Lung (tissue), 17 donors: ENCODE measurements at places on chromosomes 2 and 18. TPM values are rescaled to one million over a fixed set of nuclear protein-coding genes. Genes with fewer than 3 reads are reported as not detected.

DNA sequence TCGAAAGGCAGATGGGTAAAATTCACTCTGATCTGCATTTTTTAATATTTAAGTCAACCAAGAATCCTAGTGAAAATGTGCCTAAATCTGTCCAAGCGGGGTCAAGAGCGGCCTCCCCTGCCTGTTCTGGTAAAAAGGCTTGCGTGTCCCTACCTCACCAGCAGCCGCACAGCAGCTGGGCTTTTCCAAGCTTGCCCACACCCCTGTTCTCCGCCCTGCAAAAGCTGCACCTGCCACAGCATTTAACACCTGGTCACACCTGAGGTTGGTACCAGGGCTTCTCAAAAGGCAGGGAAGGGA lies 25.8 kb upstream of the TMEM182 start:
- no peak for DNase-seq

Gene FAM161A
- polyA plus RNA-seq = 0.94 TPM

Gene ZSWIM2
- not detected for polyA plus RNA-seq

DNA sequence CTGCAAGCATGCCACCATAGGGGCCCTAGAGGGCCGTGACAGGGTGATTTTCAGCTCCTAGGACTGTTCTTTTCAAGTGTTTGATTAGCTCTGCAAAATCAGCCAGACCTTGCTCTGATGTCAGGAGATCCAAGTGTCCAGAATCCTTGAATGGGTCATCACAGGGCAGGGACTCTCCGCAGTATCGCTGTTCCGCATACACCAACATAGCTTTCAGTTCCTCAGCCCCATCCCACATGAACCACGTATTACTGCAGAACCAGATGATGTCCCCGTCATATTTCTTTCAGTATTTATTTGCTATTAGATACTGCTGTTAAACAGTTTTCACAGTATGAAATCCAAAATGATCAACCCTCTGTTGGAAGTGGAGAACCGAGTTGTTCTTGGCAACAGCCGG lies 46.6 kb upstream of the RFX8 start:
- no peak for DNase-seq

GRCh38 chr2:80071941-80072340 lies 232.6 kb downstream of the LRRTM1 start:
- DNase-seq = no peak

GRCh38 chr2:190571686-190572085 lies 37.2 kb upstream of the NEMP2 start:
- DNase-seq = no peak

Gene SERPINB3
- 29.0 TPM for polyA plus RNA-seq

Gene RFX8
- polyA plus RNA-seq = 0.14 TPM

DNA sequence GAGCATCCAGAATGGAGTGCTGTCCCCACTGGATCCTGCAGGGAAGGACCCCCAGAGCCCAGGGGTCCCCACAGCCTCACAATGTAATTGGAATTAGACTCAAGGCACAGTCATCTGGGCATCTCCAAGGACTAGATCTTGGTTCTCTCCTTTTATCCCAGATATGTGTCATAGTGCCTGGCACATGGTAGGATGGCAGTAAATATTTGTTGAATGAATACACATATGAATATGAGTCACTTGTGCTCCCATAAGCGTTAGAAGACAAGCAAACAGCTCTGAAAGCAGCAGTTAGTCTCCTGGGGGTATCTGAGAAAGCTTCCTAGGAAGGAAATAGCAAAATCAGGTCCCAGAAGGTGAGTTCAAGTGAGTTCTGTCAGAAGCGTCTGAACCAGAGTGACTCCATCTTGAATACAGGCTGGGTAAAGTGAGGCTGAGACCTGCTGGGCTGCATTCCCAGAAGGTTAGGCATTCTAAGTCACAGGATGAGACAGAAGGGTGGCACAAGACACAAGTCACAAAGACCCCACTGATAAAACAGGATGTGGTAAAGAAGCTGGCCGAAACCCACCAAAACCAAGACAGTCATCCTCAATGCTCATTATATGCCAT lies 234.1 kb upstream of the ID2 start:
- no peak for DNase-seq

Gene PRKCE
- polyA plus RNA-seq = 18.1 TPM

Gene RASGRP3
- polyA plus RNA-seq = 3.6 TPM

Gene KLHL41
- 0.77 TPM for polyA plus RNA-seq
